Foreskin fibroblast (primary cell): ENCODE measurements at places on chromosomes 3 and 15.

GRCh38 chr15:34755419-34755773 lies 598 bp upstream of the GJD2 start:
- DNase-seq = no peak

DNA sequence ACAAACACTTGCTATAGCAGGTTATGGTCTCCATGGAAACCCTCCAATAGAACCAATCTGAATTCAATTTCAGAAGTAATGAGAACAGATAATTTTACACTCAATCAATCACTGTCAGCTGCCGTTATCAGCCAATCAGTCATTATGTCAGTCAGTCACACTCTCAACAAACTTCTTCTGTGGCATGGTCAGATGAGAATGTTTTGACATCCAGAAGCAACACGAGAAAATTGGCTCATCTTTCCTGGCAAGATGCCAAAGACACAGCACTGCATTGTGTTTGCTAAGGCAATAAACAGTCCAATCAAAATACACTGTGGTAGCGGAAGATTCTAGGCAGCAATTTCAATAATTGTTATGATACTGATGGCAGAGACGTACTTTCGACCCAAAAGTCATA lies 190.7 kb downstream of the RORA start:
- DNase-seq = peak; percentile 54

- DNase-seq = no peak
These were observed 496.7 kb downstream of the NAALADL2 start for GRCh38 chr3:175355801-175356335.

DNA sequence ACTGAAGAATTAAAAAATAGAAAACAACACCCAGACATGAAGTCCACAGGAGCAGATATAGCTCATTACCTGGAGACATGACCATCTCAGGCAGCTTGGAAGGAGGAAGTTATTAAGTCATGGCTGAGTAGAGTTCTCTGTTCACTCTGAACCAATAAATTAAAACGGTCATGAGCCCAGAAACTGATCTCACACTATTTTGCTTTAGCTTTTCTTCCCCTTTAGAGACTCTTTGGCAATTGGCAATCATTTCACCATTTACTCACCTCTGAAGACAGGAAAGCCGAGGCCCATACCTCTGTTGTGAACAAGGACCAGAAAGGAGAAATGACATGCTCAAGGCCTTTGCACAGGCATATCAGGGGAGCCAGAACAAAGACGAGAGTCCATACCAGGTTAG lies 26.6 kb downstream of the CLDN18 start:
- no peak for DNase-seq

- DNase-seq = no peak
These were observed 196.8 kb downstream of the GOLGA6L6 start for GRCh38 chr15:20344601-20345400.

GRCh38 chr3:130960139-130960795 lies 66.4 kb downstream of the ASTE1 start:
- peak; percentile 67 for DNase-seq

DNA sequence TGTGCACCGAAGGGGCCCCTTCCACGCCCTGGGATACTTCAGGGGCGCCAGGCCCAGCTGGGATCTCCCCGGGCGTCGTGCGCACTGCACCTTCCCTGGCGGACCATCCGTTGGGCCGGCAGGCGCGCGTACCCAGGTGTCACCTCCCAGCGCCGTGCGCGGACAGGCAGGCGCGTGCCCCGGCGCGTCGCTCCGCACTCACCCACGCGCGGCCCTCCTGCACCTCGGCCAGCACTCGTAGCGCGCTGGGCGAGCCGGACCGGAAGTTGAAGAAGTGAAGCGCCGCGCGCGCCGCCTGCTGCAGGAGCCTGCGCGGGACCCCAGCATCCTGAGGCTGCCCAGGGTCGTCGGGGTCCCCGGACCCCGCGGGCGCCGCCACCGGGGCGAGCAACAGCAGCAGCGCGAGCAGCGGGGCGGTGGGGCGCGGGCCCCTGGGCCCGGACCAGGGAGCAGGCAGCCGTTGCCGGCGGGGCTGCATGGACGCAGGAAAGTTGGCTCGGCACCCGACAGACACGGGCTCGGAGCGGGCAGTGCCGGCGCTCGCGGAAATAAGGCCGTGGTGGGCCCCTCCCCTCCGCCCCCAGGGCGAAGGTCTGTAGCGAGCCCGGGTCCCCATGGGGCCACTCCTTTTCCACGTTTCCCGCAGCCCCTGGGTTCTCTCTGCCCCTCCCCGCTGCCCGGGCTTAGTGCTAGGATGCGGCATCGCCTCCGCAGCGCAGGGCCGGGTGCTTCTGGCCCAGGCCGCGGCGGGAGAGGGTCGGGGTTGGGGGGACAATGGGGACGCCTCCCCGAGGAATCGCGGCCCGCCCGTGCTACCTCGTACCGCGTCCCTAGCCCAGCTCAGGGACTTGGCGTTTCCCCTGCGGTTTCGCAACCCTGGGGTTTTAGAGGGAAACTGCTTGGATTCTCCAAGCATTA lies at the start of gene RARRES1:
TSS of gene RARRES1 (minus strand) at position 520 of the 918 bp plus-strand sequence. CDS start at position 478, 42 bp downstream.
- peak; percentile 43 for DNase-seq

- peak; percentile 57 for DNase-seq
These were observed 40.9 kb downstream of the FBN1 start for GRCh38 chr15:48604567-48604966.
